Ascending aorta (tissue), 2 donors: ENCODE measurements at places on chromosomes 12 and 14. TPM values are rescaled to one million over a fixed set of nuclear protein-coding genes. Genes with fewer than 3 reads are reported as not detected.

DNA sequence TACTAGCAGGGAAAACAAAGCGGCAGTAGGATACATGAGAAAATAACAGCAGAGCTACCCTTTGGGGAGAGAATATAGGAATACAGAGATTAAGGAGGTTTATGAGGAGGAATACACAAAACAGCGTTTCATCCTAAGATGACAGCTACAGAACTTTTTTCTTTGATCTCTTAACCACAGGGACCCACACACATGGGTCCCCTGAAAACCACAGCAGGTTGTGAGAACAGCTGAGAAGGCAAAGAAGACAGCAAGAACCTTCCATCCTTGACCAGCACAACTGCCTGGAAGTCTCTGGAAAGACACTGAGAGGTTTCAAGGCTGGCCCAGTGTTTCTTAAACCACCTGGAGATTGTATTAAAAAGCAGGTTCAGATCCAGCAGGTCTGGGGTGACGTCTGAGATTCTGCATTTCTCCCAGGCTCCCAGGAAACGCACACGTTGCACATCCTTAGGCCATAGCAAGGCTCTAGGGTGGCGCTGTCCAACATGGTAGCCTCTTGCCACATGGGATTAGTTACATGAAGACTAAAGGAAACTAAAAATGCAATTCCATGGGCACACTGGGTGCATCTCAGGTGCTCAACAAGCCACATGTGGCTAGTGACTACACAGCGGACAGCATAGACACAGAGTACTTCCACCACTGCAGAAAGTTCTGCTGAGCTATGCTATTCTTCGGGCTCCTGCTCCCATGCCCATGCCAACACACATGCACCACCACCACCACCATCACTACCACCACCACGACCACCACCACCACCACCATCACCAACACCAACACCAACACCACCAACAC is 92.3 kb downstream of the FOXN3 start:
- no peak for DNase-seq

The OGFOD2 gene
- total RNA-seq: 19.6 TPM

- no peak for DNase-seq
Measured at GRCh38 chr12:41058266-41058665, 129.9 kb upstream of the PDZRN4 start.

DNA sequence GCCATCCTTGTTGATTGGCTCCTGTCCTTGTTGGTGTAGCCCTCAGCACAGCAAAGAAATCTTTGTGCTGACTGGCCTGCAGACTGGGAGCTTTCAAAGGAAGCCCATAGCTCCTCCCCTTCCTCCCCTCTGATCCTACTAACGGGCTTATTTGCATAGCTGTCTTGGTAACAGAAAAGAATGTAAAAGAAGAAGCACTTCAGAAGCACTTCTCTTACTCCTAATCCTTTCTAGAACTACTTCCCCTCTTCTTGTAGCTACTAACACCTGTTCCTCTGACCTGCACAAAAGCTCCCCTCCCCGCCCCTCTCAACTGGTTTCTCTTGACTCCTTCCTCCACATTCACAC is 14.3 kb upstream of the RIC8B start:
- no peak for DNase-seq
